ENCODE measurements at places on chromosomes 7 and 10. TPM values are rescaled to one million over a fixed set of nuclear protein-coding genes. Genes with fewer than 3 reads are reported as not detected.

DNA sequence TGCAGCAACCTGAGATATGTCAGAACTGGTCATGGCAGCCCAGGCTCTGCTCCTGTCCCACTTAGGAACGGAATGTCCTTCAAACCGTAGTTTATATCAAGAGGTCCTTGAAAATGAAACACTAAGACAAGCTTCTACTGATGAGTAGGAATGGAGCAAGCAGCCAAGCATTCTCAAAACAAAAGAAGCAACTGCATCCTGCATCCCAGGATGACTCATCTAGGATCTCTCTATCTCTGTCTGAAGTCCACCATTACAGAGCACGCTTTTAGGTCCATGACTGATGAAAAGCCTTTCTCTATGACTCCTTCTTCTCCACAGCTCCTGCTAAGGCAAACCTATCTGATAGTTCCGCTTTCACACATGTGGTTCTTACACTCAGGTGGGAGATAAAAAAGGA lies 16.3 kb downstream of the MBL2 start:
- no peak for DNase-seq

DNA sequence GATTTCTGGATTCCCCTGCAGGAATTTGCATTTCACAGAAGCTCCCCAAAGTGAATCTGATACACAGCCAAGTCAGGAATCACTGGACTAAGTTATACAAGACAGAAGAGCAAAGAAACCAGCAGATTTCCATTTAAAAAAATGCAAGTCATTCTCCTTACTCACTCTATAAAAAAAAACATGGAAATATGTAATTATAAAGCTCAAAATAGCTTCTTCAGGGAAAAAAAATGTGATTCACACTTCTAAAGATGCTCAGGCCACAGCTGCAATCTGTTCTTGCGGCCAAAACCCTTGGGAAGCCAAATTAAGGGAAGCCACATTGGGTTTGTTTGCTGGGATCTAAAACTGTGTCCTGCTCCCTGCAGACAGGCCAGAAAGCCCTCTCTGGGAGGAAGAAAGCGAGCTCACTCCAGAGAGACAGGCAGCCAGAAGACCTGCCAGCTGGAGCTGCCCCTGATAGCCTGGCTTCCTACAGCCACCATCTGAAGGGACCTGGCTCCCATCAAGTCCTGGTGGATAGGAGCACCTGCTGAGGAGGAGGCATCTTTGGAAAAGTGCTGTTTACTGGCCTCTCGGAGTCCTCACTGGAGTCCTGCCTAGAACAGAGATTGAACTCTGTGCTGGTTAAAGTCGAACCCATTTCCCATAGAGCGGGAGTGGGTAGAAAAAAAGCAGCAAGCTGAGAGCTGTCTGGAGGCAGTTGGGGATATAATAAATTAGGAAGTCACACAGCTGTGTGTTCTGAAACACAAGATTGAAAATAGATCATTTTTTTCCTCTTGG lies 359.2 kb upstream of the AOAH start:
- no peak for DNase-seq

DNA sequence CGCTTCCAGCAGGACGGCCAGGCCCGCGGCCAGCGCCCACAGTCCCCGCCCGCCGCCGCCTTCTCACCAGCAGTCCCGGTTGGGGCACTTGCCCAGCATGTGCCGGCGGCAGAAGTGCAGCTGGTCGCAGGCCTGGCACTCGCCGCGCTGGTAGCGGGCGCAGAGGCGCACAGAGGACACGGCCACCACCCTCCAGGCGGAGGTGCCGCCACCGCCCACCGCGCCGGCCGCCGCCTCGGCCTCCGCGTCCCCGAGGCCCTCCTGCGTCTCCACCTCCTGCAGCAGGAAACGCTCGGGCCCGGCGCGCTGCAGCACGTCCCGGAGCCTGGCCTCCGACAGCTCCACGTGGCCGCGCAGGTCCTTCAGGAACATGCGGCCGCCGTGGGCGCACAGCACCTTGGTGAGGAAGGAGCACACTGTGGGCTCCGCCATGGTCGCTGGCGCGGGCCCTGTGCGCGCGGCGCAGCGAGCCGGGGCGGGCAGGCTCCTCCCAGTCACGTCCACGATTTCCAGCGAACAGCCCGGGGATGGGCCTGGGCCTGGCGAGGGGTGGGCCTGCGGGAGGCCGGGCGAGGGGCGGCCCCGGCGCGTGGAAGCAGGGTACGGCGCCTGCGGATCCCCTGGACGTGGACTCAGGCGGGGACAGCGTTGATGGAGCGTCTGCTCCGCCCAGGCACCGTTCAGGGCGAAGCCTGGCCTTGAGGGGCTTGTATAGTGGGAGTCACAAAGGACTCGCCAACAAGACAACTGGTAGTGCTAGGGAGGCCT lies at the start of gene ZC3HAV1L:
TSS of gene ZC3HAV1L (minus strand) at position 457 of the 768 bp plus-strand sequence. CDS start at position 432, 25 bp downstream.
- no peak for DNase-seq

The SP8 gene
- total RNA-seq, result not detected

- no peak for DNase-seq
These were observed 1339.4 kb downstream of the XPNPEP1 start for GRCh38 chr10:108583877-108584276.

GRCh38 chr10:89337484-89337883 lies 9.7 kb downstream of the IFIT3 start:
- DNase-seq, result no peak

GRCh38 chr7:8590791-8591190 lies 157.4 kb downstream of the NXPH1 start:
- DNase-seq, result no peak

- DNase-seq, result no peak
These were observed 24.6 kb upstream of the DDX50 start for GRCh38 chr10:68876246-68877138.

The ACSM6 gene
- not detected for total RNA-seq

DNA sequence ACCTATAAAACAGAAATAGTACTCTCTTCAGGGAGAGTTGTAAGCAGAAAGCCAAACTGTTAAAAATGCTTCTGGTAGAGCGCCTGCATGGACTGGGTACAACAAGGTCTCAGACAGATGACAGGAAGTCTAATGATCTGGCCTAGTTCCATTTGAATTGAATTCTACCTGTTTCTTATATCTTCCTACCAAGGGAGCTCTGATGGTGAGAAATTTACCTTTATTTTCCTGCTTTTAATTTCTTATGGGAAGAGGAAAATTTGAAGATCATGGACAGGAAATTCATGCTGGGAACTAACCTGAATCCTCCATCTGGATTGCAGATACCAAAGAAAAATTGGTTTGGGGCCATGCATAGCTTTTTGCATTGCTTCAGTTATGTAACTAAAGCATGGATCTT lies 63.3 kb downstream of the BMPER start:
- DNase-seq, result no peak

GRCh38 chr10:128560993-128561392 lies 434.8 kb upstream of the MKI67 start:
- DNase-seq, result no peak

The MLXIPL gene
- total RNA-seq, result not detected

The GNB2 gene
- total RNA-seq, result 101 TPM

GRCh38 chr7:69773535-69774225 lies 175.4 kb downstream of the AUTS2 start:
- DNase-seq, result no peak

DNA sequence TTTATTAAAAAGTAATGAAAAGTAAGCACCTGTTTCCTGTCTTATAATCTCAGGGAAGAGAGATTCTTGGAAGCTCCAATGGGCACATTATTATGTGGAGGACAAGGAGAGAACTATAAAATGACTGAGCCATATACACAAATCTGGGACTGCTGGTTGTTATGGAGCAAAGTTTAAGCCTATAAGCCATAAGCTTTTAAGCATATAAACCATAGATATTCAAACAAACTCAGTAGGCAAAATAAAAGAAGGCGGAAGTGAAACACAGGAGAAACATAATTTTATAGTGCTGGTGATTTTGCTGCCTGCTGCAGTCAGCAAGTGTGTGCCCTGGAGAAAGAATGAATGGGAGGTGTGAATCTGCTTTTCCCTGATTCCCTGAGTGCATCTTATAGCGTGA lies 274.4 kb downstream of the KIF20B start:
- no peak for DNase-seq

DNA sequence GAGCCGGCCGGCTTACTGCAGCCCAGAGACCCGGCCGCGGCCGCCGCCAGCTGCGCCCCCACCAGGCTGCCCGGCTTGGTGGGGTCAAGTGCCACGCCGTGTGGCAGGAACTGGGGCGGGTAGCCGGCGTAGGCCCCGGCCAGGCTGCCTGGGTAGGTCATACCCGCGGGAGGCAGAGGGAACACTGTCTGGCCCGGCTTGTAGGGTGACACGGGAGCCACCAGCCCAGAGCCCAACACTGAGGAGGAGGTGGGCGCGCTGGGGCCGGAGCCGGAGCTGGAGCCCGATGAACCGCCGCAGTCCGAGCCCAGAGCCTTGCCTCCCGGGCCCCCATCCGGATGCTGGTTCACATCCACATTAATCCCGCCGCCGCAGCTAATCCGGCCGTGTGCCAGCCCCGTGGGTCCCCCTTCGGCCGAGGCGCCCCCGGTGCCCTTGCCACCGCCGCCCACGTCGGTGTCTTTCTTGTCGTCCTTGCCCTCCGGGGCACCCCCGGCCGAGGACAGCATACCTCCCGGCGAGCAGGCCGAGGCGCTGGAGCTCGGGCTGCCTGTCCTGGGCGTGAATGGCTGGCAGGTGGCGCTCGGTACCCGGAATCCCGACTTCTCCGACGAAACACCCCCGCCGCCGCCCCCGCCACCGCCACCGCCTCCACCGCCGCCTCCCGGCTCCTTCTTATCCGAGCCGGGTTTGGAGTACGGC lies 2.0 kb downstream of the ZNF503 start:
- no peak for DNase-seq

- DNase-seq, result no peak
These were observed 87.2 kb upstream of the HPS1 start for GRCh38 chr10:98533746-98534445.

The RAPGEF5 gene
- 81.6 TPM for total RNA-seq

DNA sequence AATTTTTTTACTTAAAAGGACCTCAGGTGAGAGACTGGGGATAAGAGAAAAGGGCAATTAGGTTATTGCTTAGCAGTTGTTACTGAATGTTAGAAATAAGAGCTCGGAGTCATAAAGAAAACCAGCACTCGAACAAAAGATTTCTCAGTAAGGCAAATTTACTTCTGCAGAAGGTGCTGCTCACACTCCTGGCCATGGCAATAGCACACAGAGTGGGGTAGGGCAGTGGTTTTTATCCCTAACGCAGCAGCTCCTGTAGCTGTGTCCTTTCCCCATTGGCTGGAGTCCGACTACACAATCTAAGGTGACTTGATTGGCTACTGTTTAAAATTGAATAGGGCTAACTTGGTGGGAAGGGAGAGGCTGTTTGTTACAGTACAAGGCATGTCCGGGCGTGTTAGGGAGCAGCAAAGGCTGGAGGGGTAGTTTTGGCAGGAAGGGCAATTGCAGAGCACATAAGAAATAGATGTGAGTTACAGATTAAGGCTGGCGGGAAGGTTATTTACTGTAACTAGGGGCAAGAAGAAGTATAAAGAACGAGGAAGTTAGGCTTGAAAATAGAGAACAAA lies 112.1 kb downstream of the AKR1D1 start:
- DNase-seq, result no peak

DNA sequence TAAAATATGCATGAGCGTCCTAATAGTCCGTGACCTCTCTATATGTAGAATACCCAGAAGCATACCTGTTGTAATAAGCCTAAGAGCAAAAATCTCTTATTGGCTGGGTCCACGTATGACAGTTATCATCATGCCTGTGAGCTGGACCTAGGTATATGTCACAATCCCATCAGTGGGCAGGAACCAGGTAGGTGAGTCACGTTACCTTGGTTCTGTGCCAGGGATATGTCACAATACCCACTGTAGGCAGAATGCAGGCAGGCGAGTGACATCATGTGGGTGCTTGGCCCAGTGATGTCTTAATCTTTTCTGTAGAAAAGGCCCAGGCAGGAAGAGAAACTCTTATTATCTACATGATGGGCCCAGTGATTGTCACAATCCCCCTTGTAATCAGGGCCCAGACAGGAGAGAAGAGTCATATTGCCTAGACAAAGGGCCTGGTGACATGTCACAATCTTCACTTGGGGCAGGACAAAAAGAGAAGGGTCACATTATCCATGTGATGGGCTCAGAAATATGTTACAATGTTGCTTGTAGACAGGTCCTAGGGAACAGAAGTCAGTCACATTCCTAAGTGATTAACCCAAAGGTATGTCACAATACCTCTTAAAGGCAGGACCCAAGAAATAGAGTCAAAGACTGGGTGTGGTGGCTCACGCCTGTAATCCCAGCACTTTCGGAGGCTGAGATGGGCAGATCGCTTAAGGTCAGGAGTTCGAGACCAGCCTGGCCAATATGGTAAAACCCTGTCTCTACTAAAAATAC lies 12.9 kb upstream of the ZNF736 start:
- no peak for DNase-seq

The TYW1B gene
- total RNA-seq, result 5.6 TPM

DNA sequence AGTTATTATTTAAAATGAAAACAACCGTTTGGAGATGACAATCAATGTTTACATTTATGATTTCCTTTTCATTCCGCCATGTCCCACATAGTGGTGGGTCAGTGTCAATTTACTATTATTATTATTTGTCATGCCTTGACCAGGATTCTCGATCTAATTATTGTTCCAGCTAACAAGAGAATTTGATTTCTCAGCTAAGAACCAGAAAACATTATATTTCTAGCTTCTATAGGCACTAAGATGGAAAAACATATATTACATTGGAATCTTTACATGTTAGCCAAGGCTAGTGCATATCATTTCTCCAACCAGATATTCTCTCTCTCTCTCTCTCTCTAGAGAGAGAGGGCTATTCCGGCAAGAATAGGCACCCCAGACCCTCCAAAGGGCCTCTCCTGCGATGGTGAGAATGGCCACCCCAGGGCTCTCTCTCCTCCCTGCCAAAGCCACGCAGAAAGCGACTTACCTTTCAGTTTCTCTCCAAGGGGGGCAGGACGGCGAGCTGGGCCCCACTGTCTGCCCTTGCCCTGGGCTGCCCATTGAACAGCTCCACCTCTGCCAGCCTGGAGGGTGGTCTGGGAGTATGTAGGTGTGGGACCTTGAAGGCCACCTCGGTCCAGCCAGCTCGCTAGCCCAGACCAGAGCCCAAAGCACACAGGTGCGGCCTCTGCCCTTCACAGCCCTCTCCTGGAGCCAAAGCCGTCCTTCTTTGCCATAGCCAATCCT lies 2.4 kb downstream of the HOXA3 start:
- peak; percentile 69 for DNase-seq

- peak; percentile 74 for DNase-seq
These were observed 38.4 kb downstream of the SLC39A12 start for GRCh38 chr10:17989908-17990767.

- no peak for DNase-seq
These were observed 56.0 kb upstream of the GLI3 start for GRCh38 chr7:42292991-42293521.

The IGFBP3 gene
- not detected for total RNA-seq

DNA sequence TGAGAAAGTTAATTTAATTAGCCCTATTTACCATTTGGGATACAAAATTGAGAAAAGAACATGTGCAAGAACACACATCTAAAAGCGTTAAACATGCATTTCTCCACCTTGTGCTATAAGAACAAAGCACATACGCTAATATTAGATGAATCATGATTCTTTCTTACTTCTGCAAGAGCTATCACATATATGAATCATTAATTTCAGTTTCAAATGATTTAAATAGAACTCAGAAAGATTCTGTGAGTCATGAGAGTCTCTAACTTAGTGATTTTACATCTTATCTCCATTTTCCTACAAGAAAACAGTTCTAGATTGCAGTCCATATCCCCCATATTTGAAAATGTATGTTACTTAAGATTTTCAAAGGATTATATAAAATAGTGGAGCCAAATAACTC lies 173.9 kb downstream of the RNLS start:
- no peak for DNase-seq

- DNase-seq, result no peak
These were observed 35.1 kb upstream of the GARS1 start for GRCh38 chr7:30559611-30560010.

The OR6B1 gene
- not detected for total RNA-seq

The ANKRD30A gene
- not detected for total RNA-seq

The CFAP43 gene
- total RNA-seq, result 0.07 TPM

The PIP gene
- not detected for total RNA-seq

Data from Karpas-422 (cell line).